HFFc6 (cell line): ENCODE measurements at places on chromosomes 4 and X. TPM values are rescaled to one million over a fixed set of nuclear protein-coding genes. Genes with fewer than 3 reads are reported as not detected.

- no peak overlapping the region for H3K27ac ChIP-seq
- no peaks in the 10 kb centered on the region for H3K36me3 ChIP-seq
- no peak for DNase-seq
- H3K27me3 ChIP-seq, result no peaks in the 10 kb centered on the region; the same call in 1 of the 2 replicates
- no peaks in the 10 kb centered on the region; the same call in 1 of the 2 replicates for H3K4me1 ChIP-seq
Measured at GRCh38 chr4:173397604-173398003, 1.3 kb downstream of the SCRG1 start.

DNA sequence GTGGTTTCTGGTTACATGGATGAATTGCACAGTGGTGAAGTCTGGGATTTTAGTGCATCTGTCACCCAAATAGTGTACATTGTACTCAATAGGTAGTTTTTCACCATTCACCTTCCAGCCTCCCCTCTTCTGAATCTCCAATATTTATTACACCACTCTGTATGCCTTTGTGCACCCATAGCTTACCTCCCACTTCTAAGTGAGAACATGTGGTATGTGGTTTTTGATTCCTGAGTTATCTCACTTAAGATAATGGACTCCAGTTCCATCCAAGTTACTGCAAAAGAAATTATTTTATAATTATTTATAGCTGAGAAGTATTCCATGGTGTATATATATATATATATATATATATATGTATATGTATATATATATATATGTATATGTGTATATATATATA lies 155.8 kb downstream of the HHIP start:
- H3K4me1 ChIP-seq, result no peaks in the 10 kb centered on the region
- no peak overlapping the region for H3K27ac ChIP-seq
- H3K36me3 ChIP-seq, result no peaks in the 10 kb centered on the region
- no peaks in the 10 kb centered on the region; the same call in 1 of the 2 replicates for H3K27me3 ChIP-seq
- no peak overlapping the region for H3K4me3 ChIP-seq

NPNT gene
- total RNA-seq, result not detected in 2 replicates

MAD2L1 gene
- 18.9 to 36.5 TPM (median 33.7 TPM) in 3 replicates for total RNA-seq

SUPT20HL1 gene
- not detected in 3 replicates for total RNA-seq

FDCSP gene
- not detected in 3 replicates for total RNA-seq
